GM20000 (cell line): ENCODE measurements at places on chromosomes 11 and 22.

GRCh38 chr22:28981818-28982499, 79.7 kb downstream of the C22orf31 start:
- DNase-seq, result no peak

DNA sequence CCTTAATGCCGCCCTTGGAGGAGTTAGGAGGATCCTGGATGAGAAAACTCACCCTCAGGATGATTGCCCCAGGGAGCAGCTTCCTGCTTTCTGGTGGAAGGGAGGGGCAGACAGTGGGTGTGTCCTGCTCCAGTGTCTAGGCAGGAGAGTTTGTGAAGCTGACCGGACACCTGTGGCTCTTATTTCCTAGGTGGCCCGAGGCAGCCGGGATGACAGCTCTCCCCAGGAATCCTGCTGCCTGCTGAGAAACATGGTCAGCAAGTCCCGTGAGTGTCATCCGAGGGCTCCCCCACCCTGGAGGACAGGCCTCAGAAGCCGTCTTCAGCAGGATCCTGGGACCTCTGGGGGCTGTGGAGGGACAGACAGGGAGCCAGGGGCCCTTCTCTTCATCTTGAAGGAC, 50.4 kb downstream of the ST3GAL4 start:
- no peak for DNase-seq

DNA sequence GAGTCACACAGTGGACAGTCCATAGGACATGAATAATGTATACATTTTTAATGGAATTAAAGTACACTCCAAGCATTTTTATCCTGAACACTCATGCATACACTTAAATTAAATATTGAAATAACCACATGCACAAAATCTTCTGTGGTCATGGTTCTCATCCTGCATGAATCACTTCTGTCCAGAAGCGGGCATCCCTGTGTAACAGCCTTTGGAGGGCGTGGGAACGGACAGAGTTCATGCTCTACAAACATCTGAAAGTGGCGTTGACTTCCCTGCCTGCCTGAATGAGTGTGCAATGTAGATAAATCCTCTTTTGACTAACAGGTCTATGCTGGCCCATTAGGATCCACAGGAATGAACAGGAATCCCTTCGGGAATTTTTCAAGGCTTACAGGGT, 780.2 kb downstream of the BRD1 start:
- DNase-seq, result no peak

DNA sequence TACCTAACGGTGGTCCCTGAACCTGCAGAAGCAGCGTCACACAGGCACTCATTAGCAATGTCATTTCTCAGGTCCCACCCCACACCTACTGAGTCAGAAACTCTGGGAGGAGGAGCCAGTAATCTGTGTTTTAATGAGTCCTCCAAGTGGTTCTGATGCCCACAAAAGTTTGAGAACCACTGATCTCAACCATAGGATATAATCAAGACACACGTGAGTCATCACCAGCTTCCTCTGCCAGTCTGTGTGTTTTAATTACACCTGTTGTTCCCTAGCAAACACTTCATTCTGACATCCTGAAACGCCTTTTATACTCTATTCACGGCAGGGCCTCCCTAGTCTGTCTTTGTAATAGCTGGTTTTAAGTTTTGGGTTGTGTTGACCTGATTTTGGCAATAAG, 5.8 kb downstream of the TECTA start:
- no peak for DNase-seq

- peak; percentile 100 for DNase-seq
Measured at GRCh38 chr22:19291580-19292457, at the start of gene CLTCL1. TSS of gene CLTCL1 (minus strand) at chr22:19291719. CDS start at chr22:19291641, 78 bp downstream.

DNA sequence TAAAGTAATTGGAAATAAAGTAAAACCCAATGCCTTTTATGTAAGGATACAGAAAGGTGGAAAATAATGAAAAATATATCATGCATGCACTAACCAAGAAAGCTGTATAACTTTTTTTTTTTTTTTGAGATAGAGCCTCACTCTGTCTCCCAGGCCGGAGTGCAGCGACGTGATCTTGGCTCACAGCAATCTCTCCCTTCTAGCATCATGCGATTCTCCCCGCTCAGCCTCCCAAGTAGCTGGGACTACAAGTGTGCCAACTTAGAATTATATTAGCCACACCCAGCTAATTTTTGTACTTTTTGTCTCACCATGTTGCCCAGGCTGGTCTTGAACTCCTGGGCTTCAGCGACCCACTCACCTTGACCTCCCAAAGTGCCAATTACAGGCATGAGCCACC, 4.5 kb downstream of the GGT5 start:
- no peak for DNase-seq

DNA sequence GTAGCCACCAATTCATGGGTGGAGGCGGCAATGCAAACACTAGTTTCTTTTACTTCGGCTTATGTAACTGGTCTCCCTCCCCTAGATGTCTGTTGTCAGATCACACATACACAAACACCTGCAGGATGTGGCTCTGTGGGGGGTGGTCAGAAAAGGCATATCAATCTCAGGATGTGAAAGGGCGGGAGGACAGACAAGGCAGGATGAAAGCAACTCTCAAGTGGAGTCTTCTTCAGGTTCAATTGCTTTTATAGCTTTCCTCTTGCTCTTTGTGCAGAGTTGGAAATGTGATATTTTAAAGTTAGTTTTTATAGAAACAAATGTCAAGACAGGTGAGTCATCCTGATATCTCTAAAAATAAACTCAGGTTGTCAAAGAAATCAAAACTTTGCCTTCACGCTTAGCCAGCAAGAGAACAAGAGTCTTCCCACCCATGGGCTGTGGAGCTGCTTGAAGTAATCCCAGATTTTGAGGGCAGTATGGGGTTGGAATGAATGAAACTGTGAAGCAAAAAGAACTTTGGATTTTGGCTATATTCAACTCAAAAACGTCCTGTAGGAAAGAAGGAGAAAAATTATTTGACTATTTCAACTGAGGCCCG, 423.4 kb downstream of the GUCY1A2 start:
- no peak for DNase-seq

GRCh38 chr11:128852327-128853023, 14.6 kb downstream of the KCNJ1 start:
- DNase-seq, result no peak

GRCh38 chr11:92380882-92381281, 156.3 kb downstream of the FAT3 start:
- no peak for DNase-seq

GRCh38 chr11:31421820-31422219, 52.2 kb downstream of the DNAJC24 start:
- DNase-seq, result no peak

GRCh38 chr11:72831521-72832300, 17.5 kb downstream of the ATG16L2 start:
- DNase-seq, result peak; percentile 52

DNA sequence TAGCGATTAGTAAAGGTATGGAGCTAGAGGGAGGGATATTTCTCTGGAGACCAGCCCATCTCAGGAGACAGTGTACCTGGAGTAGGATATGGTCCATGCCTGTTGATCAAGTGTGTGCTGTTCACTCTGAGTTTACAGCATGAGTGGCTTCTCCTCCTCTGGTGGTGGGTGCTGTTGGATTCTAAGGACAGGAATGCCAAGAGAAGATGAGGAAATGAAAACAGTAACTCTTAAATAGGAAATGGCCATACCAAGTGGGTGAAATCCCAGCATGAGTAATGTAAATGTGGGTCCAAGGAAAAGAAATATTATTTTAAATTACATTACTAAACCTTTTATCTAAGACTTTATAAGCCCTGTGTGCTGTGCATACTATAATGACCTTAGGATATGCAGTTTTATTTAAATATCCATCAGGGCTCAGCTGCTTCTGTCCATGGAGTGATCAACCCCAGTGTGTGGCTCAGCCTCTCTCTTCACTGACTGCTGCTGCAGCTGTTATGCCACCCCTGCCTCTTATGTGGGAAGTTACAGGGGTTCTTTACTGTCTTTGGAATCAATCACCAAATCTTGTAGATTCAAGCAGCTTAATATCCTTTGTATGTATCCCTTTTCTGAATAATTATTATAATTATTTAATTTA, 54.3 kb downstream of the FAT3 start:
- DNase-seq, result no peak

- DNase-seq, result no peak
Measured at GRCh38 chr11:116207019-116207418, 565.8 kb downstream of the BUD13 start.

GRCh38 chr11:127790592-127790991, 790.0 kb upstream of the KIRREL3 start:
- DNase-seq, result no peak

GRCh38 chr11:61910187-61911127, 6.9 kb downstream of the RAB3IL1 start:
- DNase-seq, result no peak

DNA sequence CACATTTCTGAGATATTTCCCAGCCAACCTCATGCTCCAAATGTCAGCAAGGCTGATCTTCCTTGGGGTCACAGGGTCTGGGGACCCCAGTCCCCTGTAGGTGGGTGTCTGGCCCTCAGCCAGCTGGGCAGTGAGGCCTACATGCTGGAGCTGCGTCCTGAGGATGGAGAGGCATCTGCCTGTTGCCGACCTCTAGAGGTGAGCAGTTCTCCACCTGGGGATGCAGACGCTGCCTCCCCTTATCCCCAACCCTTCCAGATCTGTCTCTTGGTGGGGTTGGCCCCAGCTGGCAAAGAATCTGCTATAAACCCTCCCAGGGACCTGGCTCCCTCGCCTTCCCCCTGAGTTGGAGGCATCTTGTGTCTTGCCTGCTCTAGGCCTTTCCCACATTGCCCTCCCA, 79.6 kb downstream of the PKNOX2 start:
- no peak for DNase-seq

DNA sequence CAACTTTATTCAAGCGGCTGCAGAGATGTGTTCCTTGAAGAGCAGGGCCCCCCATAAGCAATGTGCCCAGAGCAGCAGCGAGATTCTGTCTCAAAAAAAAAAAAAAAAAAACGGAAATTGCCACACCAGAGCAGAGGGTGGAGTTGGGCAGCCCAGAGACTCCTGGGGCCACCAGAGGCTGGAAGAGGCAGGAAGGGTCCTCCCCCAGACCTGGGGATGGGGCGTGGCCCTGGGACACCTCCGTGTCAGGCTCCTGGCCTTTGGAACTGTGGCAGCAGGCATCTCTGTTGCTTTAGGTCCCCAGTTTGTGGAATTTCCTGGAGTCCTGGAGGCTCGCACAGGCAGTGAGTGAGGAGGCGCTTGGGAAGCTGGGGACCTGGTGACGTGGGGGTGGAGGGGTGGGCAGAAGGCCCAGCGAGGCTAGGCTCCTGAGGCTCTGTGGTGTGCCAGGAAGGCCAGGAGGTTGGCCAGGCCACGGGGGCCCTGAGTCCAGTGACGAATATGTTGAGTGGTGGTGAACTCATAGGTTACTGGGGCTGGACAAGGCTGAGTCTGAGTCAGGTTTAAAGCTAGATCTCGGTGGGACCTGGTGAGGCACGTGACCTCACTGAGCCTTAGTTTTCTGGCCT, 735.6 kb downstream of the BRD1 start:
- no peak for DNase-seq

- DNase-seq, result no peak
Measured at GRCh38 chr11:19861171-19861570, 148.5 kb downstream of the NAV2 start.

DNA sequence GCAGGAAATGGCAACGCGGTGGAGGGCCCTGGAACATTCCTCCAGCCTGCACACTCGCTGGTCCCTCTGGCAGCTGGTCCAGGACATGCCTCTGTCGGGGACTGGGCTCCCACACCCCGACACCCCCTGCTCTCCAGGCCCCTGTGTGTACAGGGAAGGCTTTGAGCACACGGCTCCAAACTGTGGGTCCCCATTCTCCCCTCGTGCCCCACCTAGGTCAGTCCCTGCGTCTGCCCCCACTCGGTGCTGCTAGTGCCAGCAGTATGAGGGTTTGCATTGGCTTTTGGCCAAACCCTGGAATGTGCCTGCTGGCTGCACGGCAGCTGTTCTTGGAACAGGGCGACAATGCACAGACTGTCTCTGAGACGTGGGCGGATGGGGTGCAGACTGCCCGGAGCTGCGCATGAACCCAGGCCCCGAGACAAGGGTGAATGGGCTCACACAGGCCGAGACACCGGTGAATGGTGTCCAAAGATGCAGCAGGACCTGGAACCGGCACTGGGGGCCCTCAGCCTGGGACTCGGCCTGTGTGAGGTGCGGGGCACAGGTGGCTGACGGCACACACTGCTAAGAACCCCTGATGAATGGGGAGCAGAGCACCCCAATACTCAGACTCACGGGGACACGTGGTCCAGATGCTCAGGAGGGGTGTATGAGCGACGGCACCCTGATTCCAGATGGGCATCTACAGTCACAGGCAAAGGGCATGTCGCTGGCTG, 7.5 kb upstream of the SYT8 start:
- DNase-seq, result no peak

DNA sequence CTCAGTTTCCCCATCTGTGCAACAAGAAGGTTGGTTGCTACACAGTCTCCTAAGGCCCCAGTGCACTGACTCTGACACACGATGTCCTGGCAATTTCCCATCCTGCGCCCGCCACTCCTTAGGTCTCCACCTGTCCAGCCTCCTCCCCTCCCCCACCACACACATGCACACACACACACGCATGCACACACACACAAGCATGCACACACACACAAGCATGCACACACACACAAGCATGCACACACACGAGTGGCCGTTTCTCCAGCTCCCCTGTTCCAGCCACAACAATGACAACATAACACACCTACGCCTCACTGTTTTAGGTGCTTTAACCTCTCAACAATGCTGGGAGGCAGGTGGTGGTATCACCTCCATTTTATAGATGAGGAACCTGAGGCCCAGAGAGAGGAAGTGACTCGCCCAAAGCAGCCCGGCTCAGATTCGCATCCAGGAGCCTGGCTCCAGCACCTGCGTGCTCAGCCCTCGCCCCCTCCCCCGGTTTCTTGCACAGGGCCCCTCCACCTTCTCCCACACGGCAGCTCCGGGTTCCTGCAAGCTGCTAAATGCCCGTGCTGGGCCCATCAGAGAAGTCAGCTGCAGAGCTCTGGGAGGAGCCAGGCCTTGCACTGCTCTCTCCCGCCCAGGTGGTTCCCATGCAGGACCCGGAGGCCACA, 13.0 kb downstream of the CYTH4 start:
- no peak for DNase-seq

GRCh38 chr11:14323118-14323676, 35.8 kb downstream of the RRAS2 start:
- DNase-seq, result no peak

DNA sequence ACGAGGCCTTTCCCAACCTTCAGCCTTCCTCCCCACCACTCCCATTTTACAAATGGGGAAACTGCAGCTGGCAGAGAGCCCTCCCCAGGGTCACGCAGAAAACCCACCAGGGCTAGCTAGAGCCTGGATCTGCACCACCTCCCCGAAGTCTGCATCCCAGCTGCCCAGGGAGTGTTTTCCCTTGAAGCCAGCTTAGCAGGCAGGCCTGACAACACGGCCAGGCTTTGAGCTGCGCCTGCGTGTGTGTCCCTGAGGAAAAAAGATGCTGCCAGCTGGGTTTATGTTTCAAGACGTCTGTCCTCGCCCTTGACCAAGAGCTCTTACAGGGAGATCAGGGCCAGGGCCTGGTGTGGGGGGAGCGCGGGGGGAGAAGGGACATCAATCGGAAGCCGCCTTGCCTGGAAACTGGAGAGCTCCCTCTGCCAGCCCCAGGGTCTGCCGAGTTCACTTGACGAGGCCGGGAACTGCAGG, 20.3 kb downstream of the WNT11 start:
- DNase-seq, result no peak
